ENCODE measurements at places on chromosomes 11 and 22. TPM values are rescaled to one million over a fixed set of nuclear protein-coding genes. Genes with fewer than 3 reads are reported as not detected.
A peak's percentile ranks its signal among the peaks of the same experiment; 100 is the strongest.

Gene GTSE1
- total RNA-seq: 33.2 TPM

Gene MS4A3
- total RNA-seq: not detected

Gene OTOG
- total RNA-seq: not detected

Gene NEU3
- total RNA-seq: 16.6 TPM

DNA sequence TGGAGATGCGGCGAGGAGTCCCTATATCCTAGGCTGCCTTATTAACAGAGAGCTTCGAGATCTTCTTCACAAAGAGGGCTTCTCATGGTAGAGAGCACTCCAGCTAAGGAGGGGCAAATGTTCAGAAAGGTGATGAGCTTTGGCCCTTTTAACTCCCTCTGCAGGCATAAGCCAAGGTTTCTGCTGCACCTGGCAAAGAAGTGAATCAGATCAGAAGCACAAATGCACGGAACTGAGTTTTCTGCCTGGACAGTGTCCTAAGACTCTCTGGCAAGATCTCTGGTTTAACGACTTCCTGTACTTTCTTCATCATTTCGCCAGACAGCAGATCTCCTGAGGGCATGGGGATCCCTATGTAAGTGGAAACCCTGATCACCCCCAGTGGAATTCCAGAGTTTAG lies 37.2 kb downstream of the POU2AF3 start:
- no peak for DNase-seq

DNA sequence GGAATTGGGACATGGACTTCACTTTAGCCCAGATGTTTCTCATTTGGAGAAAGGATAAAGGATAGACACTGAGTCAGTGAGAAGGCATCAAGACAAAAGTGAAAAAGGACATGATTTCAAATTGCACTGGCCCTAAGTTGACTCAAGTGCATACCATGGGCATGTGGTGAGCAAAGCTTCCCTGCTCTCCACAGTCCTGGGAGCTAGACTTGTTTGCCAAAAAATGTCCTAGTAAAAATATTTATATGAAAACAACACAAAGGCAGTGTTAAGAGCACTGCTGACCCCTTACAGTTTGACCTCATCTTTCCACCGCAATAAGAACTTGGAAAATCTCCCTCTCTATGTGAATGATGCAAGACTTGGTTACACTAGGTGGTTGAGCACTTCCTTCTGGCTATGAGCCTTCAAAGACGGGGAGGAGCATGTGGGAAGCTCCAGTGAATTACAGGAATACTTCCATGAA lies 46.5 kb upstream of the FIBIN start:
- DNase-seq: peak; percentile 81

DNA sequence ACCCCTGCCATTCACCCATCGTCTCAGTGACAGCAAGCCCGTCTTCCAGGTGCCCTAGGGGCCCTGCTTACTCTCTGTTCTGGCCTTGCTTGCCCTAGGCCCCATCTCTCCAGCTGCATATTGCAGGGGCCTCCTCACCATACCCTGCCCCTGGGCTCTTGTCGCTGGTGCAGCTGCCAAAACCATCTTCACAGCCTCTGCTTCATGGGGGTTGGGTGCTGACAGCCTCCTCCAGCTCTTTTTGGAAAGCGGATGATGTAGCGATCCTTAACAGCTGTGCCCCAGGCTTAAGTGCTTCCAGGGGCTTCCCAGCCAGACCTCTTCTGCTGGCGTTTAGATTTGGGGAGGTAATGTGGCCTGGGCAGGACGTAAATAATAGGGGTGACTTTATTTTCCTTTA lies 61.2 kb upstream of the SUSD2 start:
- no peak for DNase-seq

- DNase-seq: peak; percentile 79
Measured at GRCh38 chr11:19868281-19868821, 155.7 kb downstream of the NAV2 start.

DNA sequence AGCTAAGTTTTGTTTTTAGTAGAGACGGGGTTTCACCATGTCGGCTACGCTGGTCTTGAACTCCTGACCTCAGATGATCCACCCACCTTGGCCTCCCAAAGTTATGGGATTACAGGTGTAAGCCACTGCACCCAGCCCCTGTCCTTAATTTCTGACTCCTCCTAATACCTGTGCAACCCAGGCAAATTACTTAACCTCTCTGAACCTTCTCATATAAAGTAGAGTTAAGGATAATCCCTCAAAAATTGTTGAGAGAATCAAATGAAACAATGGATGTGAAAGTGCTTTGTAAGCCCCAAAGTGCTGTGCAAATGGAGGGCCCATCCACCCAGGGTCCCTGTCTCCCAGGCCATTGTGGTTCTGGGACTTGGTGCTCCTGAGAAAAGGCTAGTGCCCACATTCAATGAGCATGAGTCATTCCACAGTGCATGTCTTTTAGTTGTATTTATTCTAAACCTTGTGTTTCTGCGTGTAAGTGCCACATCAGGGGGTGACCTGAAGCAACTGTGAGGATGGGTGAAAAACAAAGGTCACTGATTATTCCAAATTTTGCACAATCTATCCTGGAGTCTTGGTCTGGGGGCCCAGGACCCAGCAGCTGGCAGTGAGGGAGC lies 61.4 kb upstream of the PTPRJ start:
- DNase-seq: peak; percentile 67

GRCh38 chr11:95445746-95446333 lies 214.8 kb upstream of the SESN3 start:
- DNase-seq: no peak

GRCh38 chr11:127061947-127062346 lies 61.4 kb upstream of the KIRREL3 start:
- DNase-seq: peak; percentile 13

- no peak for DNase-seq
Measured at GRCh38 chr11:57597916-57598830, 688 bp downstream of the SERPING1 start.

All from HT1080 (cell line).